ENCODE measurements at places on chromosomes 12 and 14.

DNA sequence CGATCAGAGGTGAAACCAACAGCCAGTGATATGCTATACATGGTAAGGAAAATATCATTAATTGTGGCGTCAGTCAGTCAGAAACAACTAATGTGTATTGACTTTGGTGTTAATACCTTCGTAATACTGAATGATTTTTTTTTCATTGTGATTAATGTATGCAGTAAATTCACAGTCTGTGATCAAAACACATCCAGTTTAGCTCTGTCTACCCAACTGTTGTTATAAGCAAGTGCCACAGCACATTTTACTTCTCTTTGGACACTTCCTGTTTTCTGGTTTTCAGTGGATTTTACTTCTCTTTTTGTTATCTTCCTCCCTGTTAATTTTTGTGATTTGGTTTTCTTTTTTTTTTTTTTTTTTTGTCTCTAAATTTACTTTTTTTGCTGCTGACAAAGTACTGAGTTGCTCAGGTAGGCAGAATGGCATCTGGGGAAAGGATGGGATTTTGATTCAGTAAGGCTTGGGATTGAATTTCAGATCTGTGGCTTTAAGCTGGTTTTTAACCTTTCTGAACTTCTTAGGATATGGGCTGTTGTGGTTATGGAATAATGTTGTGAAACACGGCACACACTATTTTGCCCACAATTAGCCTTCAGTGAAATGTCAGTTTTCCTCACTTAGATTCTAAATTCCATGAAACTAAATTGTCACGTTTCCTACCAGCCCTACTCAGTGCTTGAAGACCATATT is 604 bp downstream of the GLIPR1 start:
- DNase-seq: no peak

DNA sequence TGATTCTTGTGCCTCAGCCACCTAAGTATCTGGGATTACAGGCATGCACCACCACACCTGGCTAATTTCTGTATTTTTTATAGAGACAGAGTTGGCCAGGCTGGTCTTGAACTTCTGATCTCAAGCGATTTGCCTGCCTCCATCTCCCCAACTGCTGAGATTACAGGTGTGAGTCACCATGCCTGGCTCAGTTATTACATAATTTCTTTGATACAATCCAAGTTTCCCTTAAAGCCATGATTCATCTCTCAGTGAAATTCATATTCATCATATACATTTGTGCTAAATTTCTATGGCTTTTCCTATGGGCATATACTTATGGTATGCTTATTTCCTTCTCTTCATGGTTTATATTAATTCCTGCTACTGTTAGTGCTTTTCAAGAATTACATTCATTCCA is 29.1 kb upstream of the PZP start:
- DNase-seq: no peak

- peak; percentile 59 for DNase-seq
Observed at GRCh38 chr14:76720382-76720813, 40.9 kb upstream of the VASH1 start.

- no peak for DNase-seq
Observed at GRCh38 chr12:93402333-93403311, 24.9 kb downstream of the NUDT4 start.

GRCh38 chr12:123645878-123646277 is 12.2 kb downstream of the GTF2H3 start:
- peak; percentile 34 for DNase-seq

DNA sequence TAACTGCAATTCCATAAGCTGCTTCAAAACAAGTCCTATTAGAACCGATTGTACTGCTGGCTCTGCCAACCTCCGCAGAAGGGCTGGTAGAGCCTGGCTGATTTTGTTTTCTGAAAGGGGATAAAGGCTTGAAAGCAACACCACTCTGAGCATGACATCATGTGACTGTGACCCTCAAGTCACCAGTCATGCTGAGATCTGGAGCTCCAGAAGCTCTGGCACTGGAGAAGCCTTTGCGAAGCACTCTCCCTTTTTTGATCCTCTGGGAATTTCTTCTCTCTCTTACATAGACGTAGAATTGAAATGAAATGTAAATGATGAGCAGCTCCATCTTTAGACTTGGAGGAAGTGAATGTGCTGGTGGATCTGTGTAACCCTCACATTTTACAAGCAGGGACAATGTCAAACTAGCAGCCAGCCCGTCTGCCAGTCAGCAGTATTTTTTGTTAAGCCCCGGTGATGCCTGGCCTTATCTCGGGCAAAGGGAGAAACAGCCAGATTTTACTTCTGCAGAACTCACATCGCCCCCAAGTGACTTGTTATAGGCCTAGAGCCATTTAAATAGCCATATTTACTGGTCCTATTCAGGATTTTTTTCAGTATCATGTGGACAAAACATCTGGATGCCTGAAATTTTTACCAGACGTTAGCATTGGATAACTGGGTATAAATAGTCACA is 112.1 kb upstream of the NPAS3 start:
- DNase-seq: peak; percentile 31
